ENCODE measurements at places on chromosomes 3 and 15. TPM values are rescaled to one million over a fixed set of nuclear protein-coding genes. Genes with fewer than 3 reads are reported as not detected.

TEX9 gene
- 4.6 TPM for total RNA-seq

UROC1 gene
- total RNA-seq, result not detected

TNFSF10 gene
- 9.2 TPM for total RNA-seq

PLA2G4F gene
- total RNA-seq, result under 0.01 TPM

ADGRG7 gene
- not detected for total RNA-seq
